Stimulated activated CD4-positive, alpha-beta T cell treated with anti-CD3 and anti-CD28 coated beads, Interleukin-1b, Interleukin-23, amount 100 ng/mL, for 48 hours (primary cell): ENCODE measurements at places on chromosomes 4 and X.

DNA sequence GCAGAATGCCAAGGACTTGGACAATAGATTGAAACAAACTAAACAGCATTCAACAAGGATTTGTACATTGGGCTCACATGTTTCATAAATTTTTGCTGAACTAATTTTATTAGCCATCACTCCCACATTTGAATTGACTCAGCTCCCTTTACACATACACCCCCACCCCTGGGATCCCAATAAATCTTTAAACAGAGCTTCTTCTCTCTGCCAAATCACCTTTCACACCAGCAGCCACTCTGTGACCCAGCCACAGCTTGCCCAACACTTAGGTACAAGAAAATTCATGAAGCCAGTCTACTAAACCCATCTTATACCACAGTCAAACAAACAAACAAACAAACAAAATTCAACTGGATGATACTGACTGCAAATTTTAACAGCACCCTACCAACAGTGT lies 21.6 kb downstream of the PHKA2 start:
- no peak for DNase-seq

DNA sequence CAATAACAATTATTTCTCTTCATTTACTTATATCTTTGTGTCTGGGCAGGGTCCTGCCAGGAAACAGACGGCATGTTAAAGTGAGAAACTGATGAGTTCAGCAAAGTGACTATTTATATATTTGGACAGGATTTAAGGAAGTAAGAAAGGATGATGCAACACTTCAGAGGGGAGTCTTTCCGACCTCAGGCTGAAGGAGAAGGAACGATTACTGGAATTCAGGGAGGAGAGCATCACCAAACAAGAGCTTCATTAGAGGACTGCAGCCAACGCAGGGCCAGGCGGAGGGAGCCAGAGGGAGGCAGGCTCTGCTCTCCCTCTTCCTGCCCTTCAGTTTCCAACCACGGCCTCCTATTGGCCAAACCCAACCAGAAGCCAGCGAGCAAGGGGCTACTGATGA lies 1.5 kb upstream of the TLR7 start:
- no peak for DNase-seq

GRCh38 chrX:46710425-46710824 lies 48.5 kb downstream of the SLC9A7 start:
- no peak for DNase-seq

- DNase-seq: no peak
Observed at GRCh38 chr4:52266537-52267137, 215.5 kb downstream of the SPATA18 start.

- no peak for DNase-seq
Observed at GRCh38 chr4:163157157-163157556, 9.5 kb downstream of the NAF1 start.
